ENCODE measurements at places on chromosomes 7 and 10.

DNA sequence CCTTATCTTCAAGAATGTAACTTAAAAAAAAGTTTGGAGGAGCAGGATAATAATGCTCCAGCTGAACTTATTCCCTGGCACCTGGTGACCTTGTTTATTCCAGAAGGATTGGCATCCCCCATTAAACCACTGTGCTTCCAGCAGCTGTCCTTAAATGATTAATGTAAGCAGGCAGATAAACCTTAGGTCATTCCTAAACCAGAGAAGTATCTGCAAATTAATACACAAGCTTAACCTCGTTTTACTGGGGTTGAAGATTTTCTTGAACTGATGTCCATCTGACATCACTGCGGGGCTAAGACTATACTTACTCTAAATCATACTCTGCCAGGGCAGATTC is 116.1 kb upstream of the PALS2 start:
- DNase-seq = no peak

DNA sequence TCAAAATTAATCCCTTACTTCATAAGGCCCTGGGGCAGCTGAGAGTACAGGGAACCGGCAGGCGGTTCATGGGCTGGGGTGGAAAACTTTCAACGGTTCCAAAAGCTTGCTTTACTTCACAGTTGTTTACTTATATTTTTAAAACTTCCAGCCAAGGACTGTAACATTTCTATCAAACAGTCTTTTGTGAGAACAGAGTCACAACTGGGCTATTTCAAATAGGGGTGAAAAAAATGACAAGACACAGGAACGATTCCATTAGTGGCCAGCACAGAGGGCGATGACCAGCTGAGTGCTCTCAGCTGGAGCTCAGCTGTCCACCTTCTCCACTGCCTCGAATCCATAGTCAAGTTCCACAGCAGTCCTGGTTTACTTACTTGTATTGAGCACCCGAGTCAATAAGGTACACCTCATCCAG is 48.2 kb downstream of the XPNPEP1 start:
- DNase-seq = no peak

DNA sequence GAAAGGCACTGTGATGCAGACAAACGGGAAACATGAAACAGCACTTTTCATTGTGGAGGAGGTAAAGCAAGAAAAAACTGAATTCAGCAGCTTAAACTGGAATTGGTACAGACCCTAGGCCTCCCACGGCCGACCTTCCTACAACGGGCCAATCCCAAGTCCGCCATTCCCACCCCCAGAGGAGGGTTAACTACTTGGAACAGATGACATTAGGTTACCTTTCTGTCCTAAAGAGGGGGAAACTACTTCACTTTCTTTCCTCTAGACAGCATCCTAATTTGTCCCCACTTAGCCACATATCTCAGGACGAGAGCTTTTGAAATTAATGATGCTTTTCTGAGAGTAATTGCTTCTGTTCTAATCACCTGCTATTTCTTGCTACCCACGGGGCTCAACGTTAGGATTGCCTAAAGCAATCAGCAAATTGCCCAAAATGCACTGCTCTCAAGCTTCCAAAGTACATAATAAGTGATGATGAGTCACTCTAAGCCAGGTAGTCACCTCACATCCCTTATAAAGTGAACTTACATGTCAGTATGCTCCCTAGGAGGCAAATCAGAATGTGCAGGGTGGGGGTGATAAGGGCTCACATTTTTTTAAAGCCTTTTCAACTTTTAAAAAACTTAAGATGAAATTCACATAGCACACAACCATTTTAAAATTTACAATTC is 36.7 kb downstream of the LSM5 start:
- no peak for DNase-seq

- no peak for DNase-seq
These were observed 673.2 kb upstream of the GALNT17 start for GRCh38 chr7:70458745-70459144.

- no peak for DNase-seq
These were observed 82.0 kb downstream of the TMEM168 start for GRCh38 chr7:112708236-112708635.

GRCh38 chr7:123916240-123916724 is 8.8 kb upstream of the SPAM1 start:
- DNase-seq = no peak

DNA sequence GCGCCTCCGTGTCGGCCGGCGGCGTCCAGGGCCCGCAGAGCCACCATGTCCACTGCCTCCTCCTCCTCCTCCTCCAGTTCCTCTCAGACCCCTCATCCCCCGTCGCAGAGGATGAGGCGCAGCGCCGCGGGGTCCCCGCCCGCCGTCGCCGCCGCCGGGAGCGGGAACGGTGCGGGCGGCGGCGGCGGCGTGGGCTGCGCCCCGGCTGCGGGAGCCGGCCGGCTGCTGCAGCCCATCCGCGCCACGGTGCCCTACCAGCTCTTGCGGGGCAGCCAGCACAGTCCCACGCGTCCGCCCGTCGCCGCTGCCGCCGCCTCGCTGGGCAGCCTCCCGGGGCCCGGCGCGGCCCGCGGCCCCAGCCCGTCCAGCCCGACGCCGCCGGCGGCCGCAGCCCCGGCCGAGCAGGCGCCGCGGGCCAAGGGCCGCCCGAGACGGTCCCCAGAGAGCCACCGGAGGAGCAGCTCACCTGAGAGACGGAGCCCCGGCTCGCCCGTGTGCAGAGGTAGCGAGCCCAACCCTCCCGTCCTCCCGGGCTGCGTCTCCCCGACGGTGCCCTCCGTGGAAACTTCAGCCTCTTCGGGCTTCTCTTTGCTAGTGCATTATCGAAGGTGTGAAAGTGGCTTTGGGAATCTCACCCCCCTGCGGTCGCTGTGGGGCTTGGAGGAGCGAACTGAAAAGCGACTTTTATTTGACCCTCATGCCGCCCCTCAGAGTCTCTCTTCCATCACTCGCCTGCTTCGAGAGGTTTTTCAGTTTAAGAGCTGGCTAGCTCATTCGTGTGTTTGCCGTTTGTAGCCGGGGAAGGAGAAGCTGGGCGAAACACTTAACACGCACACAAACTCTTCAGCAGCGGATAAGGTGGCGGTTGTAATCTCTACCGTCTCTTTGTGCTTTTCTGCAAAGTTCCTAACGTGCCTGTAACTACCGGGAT is 975 bp downstream of the GLCCI1 start:
- peak; percentile 44 for DNase-seq

GRCh38 chr10:21015851-21016250 is 118.7 kb upstream of the NEBL start:
- no peak for DNase-seq

GRCh38 chr10:114822444-114823076 is 980 bp downstream of the FHIP2A start:
- DNase-seq = peak; percentile 35

DNA sequence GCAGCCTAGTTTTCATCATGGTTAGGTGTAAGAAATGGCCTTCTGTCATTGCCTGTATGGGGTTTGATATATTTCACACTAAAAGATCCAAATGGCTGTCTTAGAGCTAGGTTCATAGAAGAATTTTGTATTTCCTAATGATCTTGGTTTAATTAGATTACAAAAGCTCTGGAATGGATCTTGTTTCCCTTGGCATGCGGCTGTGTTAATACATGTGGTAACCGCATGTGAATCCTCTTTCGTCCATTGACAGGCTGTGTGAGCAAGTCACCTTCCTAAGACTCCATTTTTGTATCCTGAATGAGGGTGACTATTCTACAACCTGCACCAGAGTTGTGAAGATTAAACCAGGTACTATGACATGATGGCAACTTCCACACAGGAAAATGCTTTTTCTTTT is 12.4 kb upstream of the FZD1 start:
- no peak for DNase-seq

GRCh38 chr7:2869981-2870380 is 25.9 kb upstream of the GNA12 start:
- DNase-seq = no peak

DNA sequence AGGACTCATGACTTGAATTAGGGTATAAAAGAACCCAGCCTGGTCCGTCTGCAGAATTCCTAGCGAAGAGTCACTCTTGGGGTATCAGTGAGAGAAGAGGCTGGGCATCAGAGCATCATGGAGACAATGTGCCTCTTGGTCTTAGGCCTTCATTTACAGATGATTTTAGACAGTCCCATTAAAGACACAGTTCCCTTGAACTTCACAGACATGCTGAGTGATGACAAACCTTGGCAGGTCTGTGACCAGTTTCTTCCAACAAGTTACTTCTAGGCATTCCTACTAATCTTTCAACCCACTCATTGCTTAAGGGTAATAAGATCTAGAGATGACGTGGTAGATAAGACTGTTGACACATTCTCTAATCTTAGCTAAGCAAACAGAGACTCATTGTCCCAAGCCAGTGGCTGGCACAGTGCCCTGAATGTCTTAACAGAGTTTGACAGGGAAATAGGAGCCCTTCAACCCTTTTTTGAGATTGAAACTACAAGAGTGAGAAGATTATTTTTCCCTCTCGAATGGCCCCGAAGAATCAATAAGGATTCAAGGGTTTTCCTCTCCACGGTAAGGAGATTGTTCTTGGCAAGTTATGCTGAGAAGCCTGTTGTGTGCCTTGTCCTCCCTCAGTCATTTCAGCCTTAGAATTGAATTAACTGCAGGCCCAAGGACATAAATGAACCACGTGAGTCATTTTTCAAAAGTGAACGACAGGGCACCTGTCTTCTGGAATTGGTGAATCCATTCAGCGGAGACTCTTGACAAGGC is 281.1 kb downstream of the CCDC3 start:
- no peak for DNase-seq

DNA sequence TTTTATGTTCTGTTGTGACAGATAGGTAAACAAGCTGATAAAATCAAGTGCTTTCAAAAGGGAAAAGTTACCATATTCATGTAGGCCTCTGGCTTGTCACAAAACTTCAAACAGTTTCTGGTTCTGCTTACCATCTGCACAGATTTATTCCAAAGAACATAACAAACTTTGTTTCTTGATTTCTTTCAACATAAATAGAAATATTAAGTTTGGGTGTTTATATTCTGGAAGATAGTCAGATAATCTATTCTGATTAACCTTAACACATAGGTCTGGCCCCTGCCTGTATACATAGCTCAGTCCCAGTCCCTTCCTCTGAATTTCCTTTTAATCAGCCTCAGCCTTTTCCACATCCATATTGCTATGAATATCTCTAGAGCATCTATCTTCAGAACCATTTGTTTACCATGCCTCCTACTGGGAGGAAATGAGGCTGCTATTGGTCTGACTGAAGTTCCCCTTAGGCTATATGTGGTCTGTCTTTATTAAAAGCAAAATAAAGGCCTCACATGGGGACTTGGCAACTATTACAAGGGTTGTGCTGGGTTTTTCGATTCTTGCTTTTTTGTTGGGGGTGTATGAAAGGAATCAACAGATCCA is 319.0 kb downstream of the HPSE2 start:
- no peak for DNase-seq

DNA sequence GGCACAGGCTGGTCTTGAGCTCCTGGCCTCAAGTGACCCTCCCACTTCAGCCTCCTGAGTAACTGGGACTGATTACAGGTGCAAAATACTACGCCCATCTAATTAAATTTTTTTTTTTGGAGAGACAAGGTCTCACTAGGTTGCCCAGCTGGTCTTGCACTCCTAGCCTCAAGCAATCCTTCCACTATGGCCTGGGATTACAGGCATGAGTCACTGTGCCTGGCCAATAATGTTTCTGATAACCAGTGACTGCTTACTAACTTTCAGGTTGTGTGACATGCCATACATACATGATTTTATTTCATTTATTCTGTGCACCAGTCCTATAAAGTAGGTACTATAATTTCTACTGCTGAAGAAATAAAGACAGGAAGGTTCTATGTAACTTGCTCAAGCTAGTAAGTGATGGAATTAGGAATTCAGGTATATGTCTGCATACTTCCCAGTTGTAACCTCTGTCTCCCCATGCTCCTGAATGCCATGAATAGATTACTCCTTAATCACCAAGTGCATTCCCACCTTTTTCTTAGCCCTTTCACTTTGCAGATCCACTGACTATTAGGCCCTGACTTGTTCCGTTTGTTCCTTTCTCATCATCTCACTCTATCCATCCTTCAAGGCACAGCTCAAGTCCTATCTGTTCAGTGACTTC is 28.1 kb downstream of the MCU start:
- DNase-seq = no peak

GRCh38 chr7:76328389-76328788 is 25.9 kb downstream of the HSPB1 start:
- DNase-seq = no peak

DNA sequence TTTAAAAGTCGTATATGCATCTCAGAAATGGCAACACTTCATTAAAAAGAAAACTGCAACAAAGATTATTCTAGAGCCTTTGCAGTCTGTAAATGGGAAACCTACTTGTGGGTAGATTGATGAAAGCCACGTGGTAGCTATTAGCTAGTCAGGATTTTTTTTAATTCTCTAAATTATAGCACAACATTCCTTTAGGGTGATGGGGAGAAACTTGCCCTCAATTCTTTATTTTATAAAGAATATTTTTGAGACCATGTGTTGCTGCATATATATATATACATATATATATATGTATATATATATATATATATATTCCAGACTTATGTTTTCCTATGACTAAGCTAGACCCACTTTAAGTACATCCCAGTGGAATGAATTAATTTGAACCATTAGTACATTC is 118.0 kb downstream of the PPP1R3A start:
- no peak for DNase-seq

GRCh38 chr7:129926618-129927017 is 26.1 kb downstream of the UBE2H start:
- DNase-seq = no peak

DNA sequence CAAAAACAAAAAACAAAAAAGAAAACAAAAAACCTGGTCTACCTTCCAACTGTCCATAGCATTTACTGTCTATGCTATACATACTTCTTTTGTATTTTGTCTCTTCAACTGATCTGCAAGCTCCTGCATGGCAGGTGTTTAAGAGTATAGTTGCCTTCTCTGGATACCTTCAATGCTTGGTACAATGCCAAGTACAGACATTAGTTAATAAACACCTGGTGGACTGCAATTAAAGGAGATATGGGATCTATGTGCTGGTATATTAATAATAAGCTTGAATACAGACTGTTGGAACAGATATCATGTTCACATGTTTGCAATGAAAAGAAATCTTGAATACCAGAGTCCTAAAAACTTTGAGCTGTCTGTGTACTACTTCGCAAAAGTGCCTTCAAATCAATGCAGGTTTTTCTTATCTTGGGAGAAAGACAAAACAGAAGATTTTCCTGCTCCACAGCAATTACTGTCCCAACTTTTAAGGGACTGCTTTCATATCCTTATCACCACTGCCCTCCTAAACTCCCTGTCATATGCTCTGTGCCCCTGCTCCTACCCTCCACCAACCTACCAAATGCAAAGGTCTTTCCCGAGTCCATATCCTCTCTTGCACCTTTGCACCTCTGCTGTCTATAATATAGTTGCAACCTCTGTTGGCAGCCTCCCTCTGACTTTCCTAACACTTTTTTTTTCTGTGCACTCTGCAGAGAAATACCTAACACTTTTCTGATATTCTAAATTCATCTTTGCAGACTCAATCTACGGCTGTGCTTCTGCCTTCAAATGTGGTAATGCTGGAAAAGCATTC is 85.1 kb downstream of the DNMBP start:
- DNase-seq = no peak

DNA sequence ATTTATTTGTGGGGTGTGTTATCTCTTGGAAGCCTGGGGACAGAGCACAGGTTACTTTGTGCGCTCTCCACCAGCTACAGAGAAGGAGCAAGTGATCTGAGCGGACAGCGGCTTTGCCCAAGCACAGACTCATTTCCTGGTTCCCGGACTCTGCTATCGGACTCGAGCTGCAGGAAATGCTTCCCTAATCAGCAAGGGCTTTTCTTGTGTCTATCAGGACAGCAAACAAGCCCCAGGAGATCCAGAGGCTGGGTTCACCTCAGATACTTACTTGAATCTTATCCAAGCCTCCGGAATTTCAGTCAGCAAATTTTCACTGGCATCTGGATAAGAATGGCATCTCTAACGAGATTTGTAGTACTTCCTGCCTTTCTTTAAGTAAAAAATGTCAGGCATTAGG is 27.8 kb downstream of the MRC1 start:
- no peak for DNase-seq

- DNase-seq = no peak
These were observed 100.6 kb downstream of the BAMBI start for GRCh38 chr10:28777911-28778310.
